ENCODE measurements at places on chromosomes 4 and X.

GRCh38 chrX:24498181-24498580 is 33.1 kb downstream of the PDK3 start:
- no peak for DNase-seq

- no peak for DNase-seq
Measured at GRCh38 chrX:118062817-118063615, 53.6 kb downstream of the KLHL13 start.

- DNase-seq, result no peak
Measured at GRCh38 chrX:54597728-54598127, 67.7 kb downstream of the GNL3L start.

DNA sequence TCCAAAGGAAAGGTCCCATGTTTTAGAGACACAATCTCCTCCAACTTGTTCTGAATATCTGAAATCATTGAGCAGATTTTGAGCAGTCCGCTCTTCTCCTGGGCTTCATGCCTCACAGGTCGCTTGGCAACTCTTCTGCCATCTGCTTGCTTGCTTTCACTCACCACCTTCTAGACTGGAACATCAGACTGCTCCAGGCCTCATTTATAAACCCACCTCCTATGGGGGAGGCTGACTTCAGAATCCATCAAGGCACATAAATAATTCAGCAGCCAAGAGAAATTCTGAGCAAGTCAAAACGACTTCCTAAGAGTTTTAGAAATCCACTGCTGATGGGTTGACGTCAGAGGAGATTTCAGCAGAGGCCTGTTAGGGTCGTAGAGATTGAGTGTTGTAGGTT is 64.1 kb downstream of the FAM184B start:
- DNase-seq, result no peak

DNA sequence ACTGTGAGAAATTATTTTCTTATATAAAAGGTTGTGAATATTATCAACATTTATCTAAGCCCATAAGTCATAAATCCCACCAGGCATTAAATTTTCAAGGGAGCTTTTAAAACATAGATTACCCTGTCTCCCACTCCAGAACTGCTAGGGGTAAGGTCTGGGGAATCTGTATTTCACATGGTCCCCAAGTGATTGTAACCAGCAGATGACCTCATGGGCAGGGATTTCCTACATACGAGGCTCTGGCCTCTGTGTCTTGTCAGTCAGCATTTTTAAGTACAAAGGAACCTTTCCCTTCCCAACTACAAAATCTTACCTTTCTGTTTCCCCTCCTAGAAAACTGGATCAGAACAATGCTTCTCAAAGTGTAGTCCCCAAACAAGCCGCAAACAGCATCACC is 188.6 kb downstream of the TSPAN5 start:
- no peak for DNase-seq
